ENCODE measurements at places on chromosomes 1 and 21. TPM values are rescaled to one million over a fixed set of nuclear protein-coding genes. Genes with fewer than 3 reads are reported as not detected.
A peak's percentile ranks its signal among the peaks of the same experiment; 100 is the strongest.

CCDC17 gene
- 1.4 TPM for total RNA-seq

LCE1B gene
- not detected for total RNA-seq

GRCh38 chr1:108644984-108645383 lies 15.9 kb downstream of the HENMT1 start:
- no peaks in the 10 kb centered on the region for H3K4me1 ChIP-seq
- no peak for DNase-seq
- no peak overlapping the region for H3K4me3 ChIP-seq
- H3K27ac ChIP-seq = no peak overlapping the region
- H3K27me3 ChIP-seq = no peaks in the 10 kb centered on the region

- no peaks in the 10 kb centered on the region for H3K27me3 ChIP-seq
- H3K36me3 ChIP-seq = peaks cover 12% of the 10 kb centered on the region
- H3K4me3 ChIP-seq = no peak overlapping the region
- no peak overlapping the region for H3K27ac ChIP-seq
- DNase-seq = peak; percentile 82
- peaks cover 27% of the 10 kb centered on the region for H3K4me1 ChIP-seq
Observed at GRCh38 chr1:25810341-25811299, 9.1 kb upstream of the MTFR1L start.
